ENCODE measurements at places on chromosomes 12 and 14.

- DNase-seq = no peak
Observed at GRCh38 chr12:9406564-9407424, 198.6 kb upstream of the PZP start.

DNA sequence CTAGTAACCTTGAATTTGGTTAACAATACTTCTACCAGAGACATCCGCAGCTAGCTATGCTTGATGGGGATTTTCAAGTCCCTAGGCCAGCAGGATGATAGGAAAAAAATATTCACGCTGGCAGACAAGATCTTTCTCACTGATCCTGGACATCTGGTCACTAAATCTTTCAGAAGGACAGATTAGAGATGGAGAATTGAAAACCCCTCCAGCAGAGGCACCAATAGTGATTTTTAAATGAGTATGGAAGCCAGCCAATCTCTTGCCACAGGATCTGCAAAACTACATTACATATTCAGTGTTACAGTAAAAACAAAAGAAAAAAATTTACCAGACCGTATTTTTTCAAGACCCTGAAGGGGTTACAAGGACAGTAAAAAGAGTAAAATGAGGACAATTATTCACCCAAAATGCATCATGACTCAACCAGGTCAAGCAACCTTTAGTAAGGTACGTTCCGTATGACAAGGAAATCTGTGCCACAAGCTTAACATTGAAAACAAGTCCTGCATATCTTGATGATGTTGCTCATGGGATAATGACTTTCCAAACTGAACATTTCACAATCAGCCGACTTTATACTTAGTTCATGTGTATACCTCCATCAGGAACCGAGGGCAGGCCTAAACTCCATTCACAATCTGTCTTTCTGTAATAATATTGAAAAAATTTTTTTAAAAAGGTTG lies 239.5 kb downstream of the GXYLT1 start:
- no peak for DNase-seq

GRCh38 chr12:119096429-119097202 lies 82.1 kb upstream of the HSPB8 start:
- DNase-seq = no peak

DNA sequence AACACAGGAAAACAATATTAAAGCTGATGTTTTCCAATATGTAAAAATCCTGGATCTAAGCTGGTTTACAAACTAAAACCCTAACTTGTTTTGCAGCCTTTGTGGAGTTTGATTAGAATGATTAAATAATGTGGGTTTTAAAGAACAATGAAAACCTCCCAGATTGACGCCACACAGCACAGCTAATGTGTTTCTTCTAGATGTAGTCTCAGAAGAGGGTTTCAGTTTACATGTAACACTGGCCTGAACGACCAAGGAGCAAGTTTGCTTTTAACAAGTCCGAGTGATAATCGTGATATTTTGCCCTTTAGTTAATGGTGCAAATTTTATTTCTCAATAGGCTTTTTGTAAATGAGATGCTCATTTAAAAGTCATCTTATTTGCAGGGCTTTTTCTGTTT lies 11.0 kb downstream of the HMGA2 start:
- no peak for DNase-seq

GRCh38 chr12:49557917-49558215 lies 10.1 kb downstream of the MCRS1 start:
- no peak for DNase-seq

- DNase-seq = no peak
Observed at GRCh38 chr12:44875417-44875953, 630 bp downstream of the NELL2 start.

All from non-pigmented ciliary epithelial cell (primary cell).